ENCODE measurements at places on chromosomes 16 and 17. TPM values are rescaled to one million over a fixed set of nuclear protein-coding genes. Genes with fewer than 3 reads are reported as not detected.
A peak's percentile ranks its signal among the peaks of the same experiment; 100 is the strongest.

DNA sequence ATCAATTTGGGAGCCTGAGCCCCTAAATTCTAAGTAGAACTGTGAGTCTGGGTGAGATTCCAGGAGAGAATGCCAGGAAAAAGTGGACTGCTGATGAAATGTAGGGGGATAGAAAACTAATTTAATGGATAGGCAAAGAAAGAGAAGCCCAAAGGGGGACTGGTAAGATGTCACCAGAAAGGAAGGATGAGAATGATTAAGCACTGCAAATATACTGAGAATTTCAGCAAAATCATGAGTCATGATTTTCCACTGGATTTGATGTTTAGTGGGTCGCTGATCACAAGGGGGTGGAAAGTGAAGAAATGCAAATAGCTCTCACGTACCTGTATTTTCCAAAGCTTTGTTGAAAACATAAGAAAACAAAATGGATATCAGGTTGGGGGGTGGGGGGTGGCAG, 201.8 kb downstream of the SLC39A11 start:
- no peak for DNase-seq
- H3K27me3 ChIP-seq: no peaks in the 10 kb centered on the region
- H3K36me3 ChIP-seq: peaks cover 29% of the 10 kb centered on the region
- H3K4me3 ChIP-seq: no peak overlapping the region

- no peak overlapping the region for H3K4me3 ChIP-seq
- H3K27ac ChIP-seq: peak overlapping the region; percentile 25
- H3K4me1 ChIP-seq: peaks cover 37% of the 10 kb centered on the region
- peaks cover 13% of the 10 kb centered on the region for H3K36me3 ChIP-seq
- H3K27me3 ChIP-seq: no peaks in the 10 kb centered on the region
- DNase-seq: no peak
Measured at GRCh38 chr17:57994436-57994835, 6.4 kb upstream of the VEZF1 start.

DNA sequence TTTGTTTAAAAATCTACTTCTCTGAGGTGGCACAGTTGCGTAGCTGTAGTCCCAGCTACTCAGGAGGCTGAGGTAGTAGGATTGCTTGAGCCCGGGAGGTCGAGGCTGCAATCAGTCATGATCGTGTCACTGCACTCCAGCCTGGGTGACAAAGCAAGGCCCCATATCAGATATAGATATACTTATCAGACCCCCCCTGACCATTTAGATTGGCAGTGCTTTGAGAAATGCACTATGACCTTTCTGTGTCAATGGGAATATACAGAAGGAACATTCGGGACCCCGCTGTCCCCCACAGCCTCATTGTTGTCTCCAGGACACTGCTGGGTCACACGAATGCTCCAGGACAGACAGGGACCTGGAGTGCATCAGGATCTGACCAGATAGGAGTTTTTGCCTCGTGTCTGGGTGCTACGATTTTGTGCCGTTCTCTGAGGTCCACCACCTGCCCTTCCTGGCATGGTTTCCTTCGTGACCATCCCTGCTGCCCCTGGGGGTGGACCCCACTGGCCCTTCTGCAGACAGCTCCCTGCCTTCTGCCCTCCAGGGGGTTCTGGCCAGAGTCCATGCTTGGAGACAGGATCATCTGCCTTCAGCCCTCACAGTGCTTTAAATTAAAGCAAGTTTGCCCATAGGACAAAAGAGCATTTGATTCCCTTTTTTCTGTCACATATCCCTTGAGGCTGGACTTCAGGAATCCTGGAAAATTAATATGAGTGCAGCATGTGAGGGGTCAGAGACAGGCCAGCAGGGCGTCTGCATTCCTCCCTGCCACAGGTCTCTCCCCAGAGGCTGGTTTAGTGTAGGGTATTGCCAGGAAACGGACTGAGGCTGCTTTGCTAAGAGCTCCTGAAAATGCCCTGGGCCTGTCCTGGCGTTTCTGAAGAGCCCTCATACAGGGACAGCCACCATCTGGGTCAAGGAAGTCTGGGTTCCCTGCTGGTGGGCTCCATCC, 19.3 kb downstream of the PLD6 start:
- H3K4me3 ChIP-seq: no peak overlapping the region
- H3K36me3 ChIP-seq: peaks cover 56% of the 10 kb centered on the region
- H3K4me1 ChIP-seq: peaks cover 29% of the 10 kb centered on the region
- no peak overlapping the region for H3K27ac ChIP-seq
- DNase-seq: no peak
- no peaks in the 10 kb centered on the region for H3K27me3 ChIP-seq

The DNASE1 gene
- total RNA-seq: 25.6 TPM

DNA sequence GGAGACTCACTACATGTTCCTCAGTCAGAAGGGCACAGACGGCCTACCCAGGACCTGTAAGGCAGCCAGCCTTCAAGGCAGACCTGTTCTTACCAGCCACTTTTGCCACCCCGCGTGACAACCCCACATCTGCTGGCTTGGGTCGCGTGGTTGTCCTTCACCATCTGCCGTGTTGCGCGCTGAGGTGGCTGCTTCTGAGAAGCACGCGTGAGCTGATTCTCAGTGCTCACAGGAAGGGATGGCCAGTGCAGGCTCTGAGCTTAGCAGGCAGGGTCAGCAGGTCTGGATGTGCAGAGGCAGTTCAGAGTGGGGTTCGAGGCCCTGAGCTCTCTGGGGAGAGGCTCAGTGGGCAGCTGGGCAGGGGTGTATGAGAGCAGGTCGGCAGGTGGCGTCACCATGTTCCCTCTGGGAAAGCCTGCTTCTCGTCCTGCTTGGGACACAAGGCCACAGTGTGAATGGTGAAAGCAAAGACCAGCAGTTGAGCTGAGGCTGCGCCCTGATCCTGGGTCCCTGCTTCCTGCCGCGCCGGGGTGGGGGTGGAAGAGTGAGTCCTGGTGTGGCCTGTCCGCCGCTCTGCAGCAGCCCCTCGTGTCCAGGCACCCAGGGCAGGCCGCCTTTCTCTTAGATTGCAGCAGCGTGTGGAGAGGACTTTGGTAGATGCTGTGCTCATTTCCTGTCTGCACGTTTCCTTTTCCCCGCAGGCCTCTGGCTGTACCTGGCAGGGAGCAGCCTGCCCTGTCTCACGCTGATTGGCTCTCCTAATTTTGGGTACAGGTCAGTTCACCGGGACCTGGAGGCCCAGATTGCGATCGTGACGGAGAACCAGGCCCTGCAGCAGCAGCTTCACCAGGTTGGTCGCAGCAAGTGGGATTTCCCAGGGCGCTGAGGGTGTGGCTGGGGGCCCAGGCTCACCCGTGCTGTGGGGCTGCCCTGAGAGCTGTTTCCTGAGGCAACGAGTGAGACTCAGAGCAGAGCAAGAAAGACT, 36.0 kb downstream of the PGS1 start:
- peaks cover 16% of the 10 kb centered on the region for H3K4me1 ChIP-seq
- no peak for DNase-seq
- H3K27ac ChIP-seq: no peak overlapping the region
- no peak overlapping the region for H3K4me3 ChIP-seq

The ZNF598 gene
- 56.4 TPM for total RNA-seq

The KANSL1 gene
- 127 TPM for total RNA-seq

The SPNS2 gene
- 0.38 TPM for total RNA-seq

The KRT32 gene
- total RNA-seq: not detected

DNA sequence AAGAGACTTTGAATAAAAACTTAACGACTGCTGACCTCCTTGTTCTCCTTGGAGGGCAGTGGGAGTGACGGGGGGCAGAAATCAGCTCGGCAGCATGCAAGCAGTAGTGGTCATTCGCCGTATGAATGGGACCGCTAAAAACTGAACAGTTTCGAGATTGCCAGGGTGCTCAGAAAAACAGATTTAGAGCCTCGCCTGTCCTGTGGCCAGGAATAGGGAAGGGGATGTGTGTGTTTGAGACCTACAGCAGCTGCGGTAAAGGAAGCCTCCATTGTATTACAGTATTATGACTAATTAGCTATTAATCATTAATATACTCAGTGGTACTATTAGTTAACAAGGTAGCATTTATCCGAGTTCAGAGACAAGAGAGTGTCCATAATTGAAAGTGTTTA, 670 bp upstream of the ZNF652 start:
- H3K27ac ChIP-seq: peak overlapping the region; percentile 90
- H3K4me1 ChIP-seq: peaks cover 55% of the 10 kb centered on the region
- peak overlapping the region; percentile 86 for H3K4me3 ChIP-seq
- H3K27me3 ChIP-seq: no peaks in the 10 kb centered on the region

- peak overlapping the region; percentile 82 for H3K4me3 ChIP-seq
- H3K4me1 ChIP-seq: peaks cover 87% of the 10 kb centered on the region
- no peaks in the 10 kb centered on the region for H3K36me3 ChIP-seq
- H3K27ac ChIP-seq: peak overlapping the region; percentile 96
- H3K27me3 ChIP-seq: no peaks in the 10 kb centered on the region
Measured at GRCh38 chr17:3914312-3914670, 2.0 kb downstream of the P2RX1 start.

DNA sequence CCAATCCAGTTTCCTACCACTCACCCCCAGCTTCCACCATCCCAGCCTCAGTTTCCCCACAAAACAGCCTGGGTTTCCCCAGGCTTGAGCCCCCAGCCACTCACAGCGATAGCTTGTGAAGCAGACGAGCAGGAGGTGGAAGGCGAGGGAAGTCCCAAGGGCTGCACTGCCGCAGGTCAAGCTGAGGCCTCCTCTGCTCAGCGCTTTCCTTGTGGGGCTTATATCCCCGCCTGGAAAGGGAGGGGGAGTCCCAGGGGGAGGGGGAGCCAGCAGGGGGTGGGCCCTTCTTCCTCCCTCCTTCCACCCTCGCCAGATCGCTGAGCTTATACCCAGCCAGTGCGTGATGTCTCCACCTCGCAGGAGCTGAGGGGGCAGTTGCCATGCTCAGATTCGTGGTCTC, at the start of gene PYY:
PYY (minus strand) TSS at position 195 of the 400 bp plus-strand sequence. CDS start 457 bp downstream, outside the sequence.
- H3K36me3 ChIP-seq: no peaks in the 10 kb centered on the region
- H3K27ac ChIP-seq: no peak within 1 kb of the TSS
- H3K27me3 ChIP-seq: peaks cover 58% of the 10 kb centered on the region
- no peak for DNase-seq
- H3K4me1 ChIP-seq: peaks cover 6% of the 10 kb centered on the region
- H3K4me3 ChIP-seq: peak within 1 kb of the TSS; percentile 35

The MPV17L gene
- total RNA-seq: 0.55 TPM

- no peak overlapping the region for H3K27ac ChIP-seq
- H3K4me3 ChIP-seq: no peak overlapping the region
- peaks cover 18% of the 10 kb centered on the region for H3K27me3 ChIP-seq
Measured at GRCh38 chr16:85077039-85077438, 35.2 kb downstream of the CIBAR2 start.

GRCh38 chr17:48554412-48555257, 9.7 kb upstream of the HOXB2 start:
- peaks cover 4% of the 10 kb centered on the region for H3K4me1 ChIP-seq
- peaks cover 30% of the 10 kb centered on the region for H3K27me3 ChIP-seq
- no peak for DNase-seq
- no peaks in the 10 kb centered on the region for H3K36me3 ChIP-seq

Data from activated B cell treated with CpG ODN at 0.5 μM for 24 hours (primary cell).